ENCODE measurements at places on chromosomes 4 and X.

- no peaks in the 10 kb centered on the region for H3K36me3 ChIP-seq
- no peak overlapping the region for H3K4me3 ChIP-seq
- no peaks in the 10 kb centered on the region for H3K27me3 ChIP-seq
Observed at GRCh38 chr4:70000711-70001110, 4.9 kb downstream of the STATH start.

GRCh38 chrX:118825227-118825626 is 1.6 kb downstream of the ZCCHC12 start:
- H3K27ac ChIP-seq, result no peak overlapping the region
- H3K4me3 ChIP-seq, result no peak overlapping the region
- DNase-seq, result no peak
- peaks cover 8% of the 10 kb centered on the region for H3K4me1 ChIP-seq

DNA sequence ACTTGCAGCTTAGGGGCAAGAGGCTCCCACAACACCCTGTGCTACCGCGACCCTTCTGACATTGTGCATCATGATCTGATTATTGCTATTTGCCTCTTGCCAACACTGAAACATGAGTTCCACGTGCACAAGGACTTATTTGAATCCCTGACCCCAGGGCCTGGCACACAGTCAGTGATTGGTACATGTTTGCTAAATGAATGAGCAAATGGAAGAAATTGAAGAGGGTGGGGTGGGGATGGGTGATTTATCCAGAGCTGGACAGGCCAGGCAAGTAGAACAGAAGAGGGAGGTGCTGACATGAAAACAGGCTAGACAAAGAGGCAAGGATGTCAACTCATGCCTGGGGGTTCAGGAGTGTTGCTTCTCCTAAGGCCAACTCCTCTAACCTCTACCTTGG is 24.9 kb upstream of the RPL39 start:
- H3K27ac ChIP-seq, result no peak overlapping the region
- no peaks in the 10 kb centered on the region for H3K27me3 ChIP-seq
- H3K4me1 ChIP-seq, result peaks cover 12% of the 10 kb centered on the region
- no peak for DNase-seq
- no peaks in the 10 kb centered on the region for H3K36me3 ChIP-seq
- H3K4me3 ChIP-seq, result no peak overlapping the region

DNA sequence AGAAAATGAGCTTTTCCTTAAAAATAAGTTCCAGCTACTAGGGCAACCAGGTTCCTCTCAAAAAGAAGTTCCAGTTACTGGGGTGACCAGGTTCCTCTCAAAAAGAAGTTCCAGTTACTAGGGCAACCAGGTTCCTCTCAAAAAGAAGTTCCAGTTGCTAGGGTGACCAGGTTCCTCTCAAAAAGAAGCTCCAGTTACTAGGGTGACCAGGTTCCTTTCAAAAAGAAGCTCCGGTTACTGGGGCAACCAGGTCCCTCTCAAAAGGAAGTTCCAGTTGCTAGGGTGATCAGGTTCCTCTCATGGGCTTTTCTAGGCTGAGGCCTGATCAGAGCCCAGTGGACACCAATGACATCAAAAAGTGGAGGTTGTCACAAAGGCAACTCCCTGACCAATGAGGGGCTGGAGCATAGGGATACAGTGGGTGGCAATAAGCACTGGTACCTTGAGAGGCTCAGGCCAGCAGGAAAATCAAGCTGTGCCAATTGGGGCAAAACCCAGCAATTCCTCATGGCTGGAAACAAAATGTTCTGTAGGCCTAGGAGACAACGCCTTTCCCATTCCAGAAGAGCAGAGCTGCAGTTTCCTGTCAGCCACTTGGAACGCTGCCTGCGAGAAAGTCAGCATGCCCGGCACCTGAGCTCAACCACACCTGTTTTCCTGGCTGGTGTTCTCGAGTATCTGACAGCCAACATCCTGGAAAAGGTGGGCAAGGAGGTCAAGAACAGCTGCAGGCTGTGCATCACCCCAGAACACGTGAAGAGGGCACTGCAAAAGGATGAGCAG is 12.3 kb upstream of the SYTL5 start:
- no peaks in the 10 kb centered on the region for H3K36me3 ChIP-seq
- no peak for DNase-seq
- no peaks in the 10 kb centered on the region for H3K4me1 ChIP-seq
- H3K4me3 ChIP-seq, result no peak overlapping the region
- no peak overlapping the region for H3K27ac ChIP-seq
- no peaks in the 10 kb centered on the region for H3K27me3 ChIP-seq

- H3K27me3 ChIP-seq, result no peaks in the 10 kb centered on the region
- H3K27ac ChIP-seq, result no peak overlapping the region
- H3K36me3 ChIP-seq, result peaks cover 3% of the 10 kb centered on the region
Observed at GRCh38 chr4:42596918-42597317, 60.0 kb downstream of the ATP8A1 start.

- peak; percentile 60 for DNase-seq
- peaks cover 4% of the 10 kb centered on the region for H3K4me1 ChIP-seq
- H3K36me3 ChIP-seq, result no peaks in the 10 kb centered on the region
- no peak overlapping the region for H3K4me3 ChIP-seq
- H3K27ac ChIP-seq, result no peak overlapping the region
Observed at GRCh38 chrX:70196961-70197720, 19.9 kb downstream of the DGAT2L6 start.

DNA sequence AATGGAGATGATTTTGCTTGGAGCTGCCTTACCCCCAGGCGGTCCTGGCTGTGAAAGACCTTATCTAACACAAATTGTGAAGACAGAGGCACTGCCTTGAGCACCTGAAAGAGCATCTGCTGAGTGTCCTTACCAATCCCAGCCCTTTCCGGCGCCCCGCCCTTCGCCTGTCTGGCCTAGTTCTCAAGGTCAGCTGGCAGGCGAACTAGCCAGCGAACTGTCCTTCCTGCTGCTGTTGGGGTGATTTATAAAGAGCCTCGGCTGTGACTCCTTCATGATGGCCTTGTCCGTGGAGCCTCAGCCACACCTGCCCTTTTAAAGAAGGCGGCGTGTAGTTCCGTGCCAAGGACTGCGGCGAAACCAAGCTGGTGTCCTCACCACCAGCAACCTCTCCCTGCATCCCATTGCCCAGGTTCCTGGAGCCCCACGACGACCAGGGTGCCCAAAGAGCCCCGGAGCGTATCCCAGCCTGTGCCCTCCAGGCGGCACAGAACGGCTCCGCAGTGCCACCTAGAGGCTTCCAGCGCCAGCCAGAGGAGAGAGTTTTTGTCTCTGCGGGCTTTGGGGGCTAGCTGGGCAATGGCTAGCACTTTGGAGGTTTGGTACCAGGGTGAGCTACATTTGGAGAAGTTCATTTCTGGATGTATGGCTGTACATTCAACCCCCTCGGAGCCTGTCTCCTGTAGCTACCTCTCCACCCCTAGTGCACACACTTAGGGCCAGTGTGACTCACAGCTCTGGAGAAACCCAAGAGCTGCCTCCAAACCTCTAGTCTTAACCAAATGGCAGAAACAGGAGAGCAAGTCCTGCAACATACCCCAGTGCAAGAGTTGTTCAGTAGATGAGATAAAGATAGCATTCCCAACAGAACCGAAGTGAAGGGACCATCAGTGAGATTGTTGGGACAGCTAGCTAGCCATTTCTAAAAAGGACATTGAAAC is 36.8 kb upstream of the VMA21 start:
- H3K36me3 ChIP-seq, result no peaks in the 10 kb centered on the region
- peaks cover 8% of the 10 kb centered on the region for H3K27me3 ChIP-seq
- no peak overlapping the region for H3K27ac ChIP-seq
- DNase-seq, result peak; percentile 34

DNA sequence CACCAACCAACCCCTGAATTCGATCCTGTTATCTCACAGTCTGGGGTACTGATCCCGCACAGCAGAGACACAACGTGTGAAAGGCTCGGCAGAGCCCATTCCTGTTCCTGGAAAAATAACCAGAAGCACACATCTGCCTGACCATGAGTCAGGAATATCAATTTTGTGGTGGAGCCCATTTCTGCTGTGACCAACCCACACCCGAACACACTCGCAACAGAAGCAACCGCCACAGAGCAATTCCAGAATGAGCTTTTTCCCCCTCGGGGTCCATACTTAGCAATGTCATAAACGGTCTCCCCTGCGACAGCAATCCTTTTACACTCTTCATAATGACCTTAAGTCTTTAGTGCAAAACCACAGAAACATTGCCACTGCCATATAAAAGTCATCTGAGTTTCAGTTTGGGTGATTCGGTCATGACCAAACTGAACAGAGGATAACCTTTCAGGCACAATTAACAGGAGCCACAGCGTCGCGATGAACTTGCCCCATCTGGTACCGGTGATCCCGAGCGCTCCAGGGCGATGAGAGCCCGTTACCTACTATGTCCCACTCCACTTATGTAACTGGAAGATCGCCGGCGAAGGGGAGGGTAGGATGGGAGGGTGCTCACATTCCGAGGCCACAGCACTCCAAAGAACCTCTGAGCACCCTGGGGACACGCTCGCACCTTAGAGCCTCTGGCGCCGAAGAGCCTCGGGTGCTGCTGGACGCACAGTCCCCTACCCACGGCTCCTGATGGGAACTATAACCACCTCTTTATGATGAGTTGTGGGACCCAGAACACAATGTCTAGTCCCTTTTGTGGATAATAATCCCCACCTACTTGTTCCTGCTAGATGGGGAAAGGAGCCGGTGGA is 1.1 kb downstream of the MECP2 start:
- H3K4me1 ChIP-seq, result peaks cover 65% of the 10 kb centered on the region
- H3K4me3 ChIP-seq, result peak overlapping the region; percentile 97
- H3K27ac ChIP-seq, result peak overlapping the region; percentile 96
- DNase-seq, result peak; percentile 19
- H3K27me3 ChIP-seq, result no peaks in the 10 kb centered on the region

DNA sequence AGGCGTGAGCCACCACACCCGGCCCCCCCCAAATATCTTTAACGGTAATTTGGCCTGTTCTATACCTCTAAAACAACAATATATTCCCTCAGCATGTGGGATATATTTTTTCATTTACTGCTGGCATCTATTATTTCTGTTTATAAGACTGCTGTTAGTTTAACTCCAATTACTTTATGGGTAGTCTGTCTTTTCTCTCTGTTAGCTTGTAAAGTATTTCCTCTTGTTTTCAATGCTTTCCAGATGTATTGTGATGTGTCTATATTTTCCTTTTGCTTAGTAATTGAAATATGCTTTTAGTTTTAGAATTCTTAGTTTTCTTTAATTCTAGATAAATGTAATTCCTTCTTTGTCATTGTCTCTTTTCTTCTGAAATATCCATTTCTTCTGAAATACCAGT is 445.8 kb downstream of the ANKRD50 start:
- H3K4me3 ChIP-seq, result no peak overlapping the region
- DNase-seq, result no peak
- no peak overlapping the region for H3K27ac ChIP-seq

DNA sequence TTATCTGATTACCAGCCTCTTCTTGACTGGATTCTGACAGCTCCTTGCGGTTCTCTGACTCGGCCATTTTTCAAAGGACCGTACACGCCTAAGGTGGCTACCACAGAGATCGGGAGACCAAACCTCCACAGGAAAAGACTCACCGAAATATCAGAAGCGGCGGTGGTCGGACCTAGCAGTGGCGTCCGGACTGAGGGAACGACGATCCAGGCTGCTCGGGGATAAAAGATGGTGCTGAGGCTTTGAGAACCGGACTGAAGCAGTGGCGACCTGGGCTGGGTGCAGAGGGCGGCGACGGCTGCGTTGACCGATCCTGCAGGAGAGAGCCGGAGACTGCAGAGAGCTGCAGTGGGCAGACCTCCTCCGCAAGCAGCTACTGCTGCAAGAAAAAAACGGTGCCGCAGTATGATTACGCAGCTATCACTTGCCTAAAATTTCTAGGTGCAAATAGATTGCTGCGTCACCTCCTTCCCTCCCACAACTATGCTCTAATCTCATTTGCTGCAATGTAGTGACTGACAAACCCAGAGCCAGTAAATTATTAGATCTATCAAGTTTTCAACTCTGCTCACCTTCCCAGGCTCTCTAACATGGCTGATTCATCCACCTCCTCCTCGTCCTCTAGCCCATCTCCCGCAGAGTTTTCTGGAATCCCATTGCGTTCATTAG is at the start of gene NAP1L2:
TSS of gene NAP1L2 (minus strand) at position 426 of the 669 bp plus-strand sequence. CDS start at position 67, 359 bp downstream.
- H3K4me3 ChIP-seq, result peak within 1 kb of the TSS; percentile 84
- DNase-seq, result peak; percentile 42
- peaks cover 4% of the 10 kb centered on the region for H3K27me3 ChIP-seq
- H3K4me1 ChIP-seq, result peaks cover 14% of the 10 kb centered on the region
- no peaks in the 10 kb centered on the region for H3K36me3 ChIP-seq

DNA sequence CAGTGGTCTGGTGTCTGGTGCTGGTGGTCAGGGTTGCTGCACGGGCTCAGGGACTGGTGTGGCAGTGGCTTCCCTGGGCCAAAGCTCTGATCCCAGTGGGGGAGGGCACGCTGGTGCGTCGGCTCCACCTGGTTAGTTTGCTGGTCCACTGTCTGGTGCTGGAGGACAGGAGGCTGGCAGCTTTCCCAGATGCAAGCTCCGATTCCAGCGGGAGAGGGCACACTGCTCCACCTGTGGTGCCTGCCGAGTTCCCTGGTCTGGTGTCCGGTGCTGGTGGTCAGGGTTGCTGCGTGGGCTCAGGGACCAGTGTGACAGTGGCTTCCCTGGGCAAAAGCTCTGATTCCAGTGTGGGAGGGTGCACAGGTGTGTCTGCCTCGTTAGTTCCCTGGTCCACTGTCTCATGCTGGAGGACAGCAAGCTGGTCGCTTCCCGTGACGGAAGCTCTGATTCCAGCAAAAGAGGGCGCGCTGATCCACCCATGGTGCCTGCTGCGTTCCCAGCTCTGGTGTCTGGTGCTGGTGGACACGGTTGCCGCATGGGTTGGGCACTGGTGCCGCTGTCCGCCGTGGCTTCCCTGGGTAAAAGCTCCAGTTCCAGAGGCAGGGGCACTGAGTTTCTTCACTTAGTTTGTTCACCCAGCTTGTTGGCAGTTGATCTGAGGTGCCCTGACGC is 5.8 kb downstream of the VMA21 start:
- peaks cover 44% of the 10 kb centered on the region for H3K4me1 ChIP-seq
- H3K4me3 ChIP-seq, result no peak overlapping the region
- no peak overlapping the region for H3K27ac ChIP-seq

GRCh38 chr4:5656415-5656814 is 51.9 kb downstream of the EVC2 start:
- no peak overlapping the region for H3K4me3 ChIP-seq
- H3K36me3 ChIP-seq, result no peaks in the 10 kb centered on the region
- no peaks in the 10 kb centered on the region for H3K27me3 ChIP-seq
- DNase-seq, result no peak
- H3K27ac ChIP-seq, result no peak overlapping the region

GRCh38 chr4:1414831-1415680 is 8.8 kb upstream of the NKX1-1 start:
- no peaks in the 10 kb centered on the region for H3K4me1 ChIP-seq
- no peak for DNase-seq
- H3K36me3 ChIP-seq, result no peaks in the 10 kb centered on the region
- no peak overlapping the region for H3K4me3 ChIP-seq

- H3K4me1 ChIP-seq, result no peaks in the 10 kb centered on the region
- H3K36me3 ChIP-seq, result no peaks in the 10 kb centered on the region
- no peak overlapping the region for H3K27ac ChIP-seq
- DNase-seq, result no peak
Observed at GRCh38 chr4:126451237-126451873, 1136.6 kb downstream of the FAT4 start.

GRCh38 chr4:93016350-93016749 is 712.6 kb downstream of the GRID2 start:
- no peak overlapping the region for H3K4me3 ChIP-seq
- H3K4me1 ChIP-seq, result no peaks in the 10 kb centered on the region
- DNase-seq, result no peak
- H3K36me3 ChIP-seq, result no peaks in the 10 kb centered on the region
